ENCODE measurements at places on chromosomes 6 and 20.

- DNase-seq: no peak
Observed at GRCh38 chr20:57387945-57388371, 3.2 kb upstream of the RBM38 start.

GRCh38 chr6:53587291-53587690, 42.4 kb upstream of the GCLC start:
- DNase-seq: no peak

DNA sequence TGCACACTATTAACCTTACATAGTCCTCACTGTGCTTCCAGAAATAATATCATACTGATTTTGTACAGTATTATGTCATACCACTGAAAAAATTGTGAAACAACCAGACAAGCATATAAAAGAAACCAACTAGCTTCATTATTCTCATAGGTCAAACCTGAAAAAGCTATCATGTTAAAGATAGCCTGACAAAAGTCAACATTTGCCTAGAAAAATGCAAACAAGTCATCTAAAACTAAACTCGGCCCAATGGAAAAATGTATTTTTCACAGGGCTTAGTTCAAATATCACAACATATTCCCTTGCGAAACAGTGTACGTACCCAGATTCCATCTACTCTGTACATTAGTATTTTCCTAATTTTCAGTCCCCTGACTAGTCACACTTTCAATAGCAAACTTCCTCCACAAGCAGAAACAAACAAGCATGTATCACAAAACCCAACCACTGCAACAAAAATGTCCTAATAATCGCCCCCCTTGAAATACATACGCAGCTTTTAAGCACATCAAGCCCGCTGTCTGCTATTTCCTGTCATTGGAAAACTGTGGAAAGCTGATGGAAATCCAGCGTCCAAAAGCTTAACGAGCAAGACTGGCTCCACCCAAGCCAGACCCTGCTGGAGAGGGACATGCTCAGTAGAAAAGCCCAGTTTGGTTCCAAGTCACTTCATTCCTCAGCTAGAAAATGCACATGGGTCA, 93.1 kb downstream of the EPB41L2 start:
- no peak for DNase-seq

DNA sequence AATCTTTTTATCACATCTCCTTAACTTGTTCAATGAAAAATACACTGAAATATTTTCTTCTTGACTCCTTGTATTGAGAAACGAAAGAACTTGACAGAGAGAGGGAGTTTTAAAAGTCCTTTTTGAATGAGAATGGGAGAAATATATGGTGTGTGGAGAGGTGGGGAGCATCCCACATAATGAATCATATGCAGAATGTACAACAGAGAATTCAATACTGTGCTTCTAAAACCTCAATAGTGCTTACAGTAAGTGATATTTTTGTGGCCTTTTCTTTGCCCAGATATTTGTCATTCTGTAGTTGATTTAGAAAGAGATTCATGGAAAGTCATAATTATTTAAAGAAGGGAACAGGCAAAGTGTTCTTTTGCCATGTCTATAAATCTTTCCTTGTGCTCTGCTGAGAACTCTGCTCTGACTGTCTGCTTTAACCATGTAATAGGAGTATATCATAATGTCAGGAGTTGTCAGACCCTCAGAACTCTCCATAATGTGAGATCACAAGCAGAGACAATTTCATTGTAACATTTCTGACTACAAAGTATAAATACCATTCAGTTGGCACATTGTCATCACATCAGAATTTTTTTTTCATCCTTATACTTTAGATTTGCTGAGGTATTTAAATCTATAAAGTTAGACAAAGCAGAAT, 32.8 kb upstream of the HS3ST5 start:
- DNase-seq: no peak

GRCh38 chr6:85983032-85983659, 340.5 kb upstream of the SYNCRIP start:
- DNase-seq: no peak

DNA sequence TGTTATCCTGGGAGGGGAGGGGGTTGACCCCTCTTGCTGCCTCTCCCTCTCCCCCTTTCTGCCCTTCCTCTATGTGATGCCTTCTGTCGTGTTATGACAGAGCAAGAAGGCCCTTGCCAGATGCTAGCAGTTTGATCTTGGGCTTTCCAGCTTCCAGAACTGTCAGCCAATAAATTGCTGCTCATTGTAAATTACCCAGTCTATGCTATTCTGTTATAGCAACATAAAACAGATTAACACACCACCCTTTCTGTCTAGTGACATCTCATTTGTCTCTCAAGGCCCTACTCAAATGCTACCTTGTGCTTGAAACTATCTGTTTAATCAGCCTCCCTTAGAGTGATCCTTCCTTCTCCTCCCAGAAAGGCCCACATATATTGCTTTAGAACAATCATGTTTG, 16.4 kb upstream of the MAP3K4 start:
- DNase-seq: no peak

- DNase-seq: no peak
Observed at GRCh38 chr6:170505306-170505705, 47.8 kb downstream of the PSMB1 start.

GRCh38 chr6:15775741-15776140, 112.9 kb upstream of the DTNBP1 start:
- DNase-seq: no peak

DNA sequence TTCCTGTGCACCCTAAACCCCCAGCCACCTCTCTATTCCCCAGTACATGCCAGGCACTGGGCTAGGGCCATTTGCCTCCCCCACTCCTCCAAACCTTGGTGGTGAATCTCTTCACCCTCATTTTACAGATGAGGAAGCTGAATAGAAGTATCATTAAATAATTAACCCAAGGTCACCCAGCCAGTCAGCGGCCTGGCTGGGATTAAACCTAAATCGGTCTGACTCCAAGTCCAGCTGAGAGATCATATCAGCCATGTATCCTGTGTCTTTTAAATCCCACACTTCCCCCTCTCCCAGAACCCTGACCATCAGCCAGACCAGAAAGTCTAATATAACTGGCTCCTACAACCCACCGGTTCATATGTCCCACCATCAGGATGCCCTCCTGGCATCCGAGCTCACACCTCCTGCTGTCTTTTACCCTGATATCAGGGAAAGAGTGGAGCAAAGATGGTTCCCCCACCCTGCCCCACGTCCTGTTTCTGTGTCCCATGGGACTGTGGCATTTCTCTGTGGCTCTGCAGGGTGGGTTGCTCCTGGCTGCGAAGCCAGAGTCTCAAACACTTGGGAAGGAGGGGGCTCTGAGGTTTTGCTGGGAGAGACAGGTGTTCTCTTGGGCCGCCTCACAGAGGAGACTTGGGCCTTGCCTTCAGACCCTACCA, 145.3 kb downstream of the VEGFA start:
- DNase-seq: no peak

GRCh38 chr6:41591859-41592502, 45.8 kb downstream of the FOXP4 start:
- peak; percentile 85 for DNase-seq

- DNase-seq: peak; percentile 63
Observed at GRCh38 chr6:137641474-137642077, 147.4 kb upstream of the OLIG3 start.

- DNase-seq: no peak
Observed at GRCh38 chr6:90538278-90539046, 48.4 kb downstream of the MAP3K7 start.

DNA sequence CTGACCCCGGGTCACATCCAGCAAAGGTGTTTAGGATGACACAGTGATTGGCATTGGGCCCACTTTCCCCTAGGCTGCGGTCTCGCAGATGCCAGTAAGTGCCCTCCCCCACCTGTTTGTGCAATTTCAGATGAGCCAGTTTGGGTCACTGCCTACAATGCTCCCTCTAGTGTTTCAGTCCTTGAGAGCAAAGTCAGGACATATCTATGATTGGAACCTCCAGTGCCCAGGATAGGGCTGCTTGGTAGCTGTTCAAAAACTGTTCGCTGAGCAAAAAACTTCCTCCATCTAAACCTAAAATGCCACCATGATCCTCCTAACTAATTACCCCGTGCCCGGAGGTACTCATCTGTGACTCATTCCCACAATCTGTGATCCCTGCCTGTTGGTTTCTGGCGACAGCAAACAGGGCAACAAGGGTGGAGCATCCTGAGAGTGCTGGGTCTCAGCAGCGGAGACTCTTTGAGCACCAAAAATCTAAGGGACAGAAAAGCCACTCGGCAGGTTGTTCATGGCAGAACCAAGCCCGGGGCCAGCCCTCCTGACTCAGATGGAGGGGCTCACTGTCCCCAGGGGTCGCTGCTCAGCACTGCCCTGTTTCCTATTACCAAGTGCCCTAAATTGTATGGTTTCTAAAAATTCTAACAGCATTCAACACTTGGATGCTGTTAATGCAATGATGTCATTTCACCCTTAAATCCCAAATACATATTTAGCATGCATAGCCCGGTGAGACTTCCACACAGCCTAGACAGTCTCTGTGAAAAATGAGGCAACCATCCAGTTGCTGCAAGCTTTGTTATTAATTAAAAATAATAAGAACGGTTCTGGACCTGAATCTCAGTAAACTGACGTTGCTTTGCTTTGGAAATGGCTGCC, 5.0 kb downstream of the VSX1 start:
- no peak for DNase-seq

GRCh38 chr6:125733516-125734300, 15.7 kb upstream of the HEY2 start:
- DNase-seq: no peak

All from activated CD8-positive, alpha-beta memory T cell treated with anti-CD3 and anti-CD28 coated beads, Interleukin-2, amount 50 U/mL, for 4 hours (primary cell).